SK-N-DZ (cell line): ENCODE measurements at places on chromosomes 13 and 19.

DNA sequence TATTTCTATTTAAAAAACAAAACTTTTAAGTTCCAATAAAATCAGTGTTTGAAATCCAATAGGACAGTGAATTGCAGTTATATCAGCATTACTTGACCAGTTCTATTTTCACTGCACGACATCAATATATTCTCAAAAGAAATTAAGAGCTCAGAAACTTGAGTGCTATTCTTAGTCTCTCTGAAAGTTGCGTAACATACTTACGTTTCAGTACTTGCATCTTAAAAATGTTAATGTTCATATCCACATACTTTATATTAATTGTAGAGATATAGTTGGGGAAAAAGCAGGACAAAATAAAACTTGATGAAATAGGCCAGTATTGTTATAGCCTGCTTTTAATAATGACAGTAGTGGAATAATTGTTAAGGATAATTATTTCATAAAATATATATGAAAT, 720.5 kb upstream of the PCDH9 start:
- DNase-seq, result no peak

GRCh38 chr13:75135325-75135825, 346.6 kb downstream of the TBC1D4 start:
- no peak for DNase-seq

- DNase-seq, result no peak
Measured at GRCh38 chr19:2636897-2637683, 65.4 kb downstream of the GNG7 start.

DNA sequence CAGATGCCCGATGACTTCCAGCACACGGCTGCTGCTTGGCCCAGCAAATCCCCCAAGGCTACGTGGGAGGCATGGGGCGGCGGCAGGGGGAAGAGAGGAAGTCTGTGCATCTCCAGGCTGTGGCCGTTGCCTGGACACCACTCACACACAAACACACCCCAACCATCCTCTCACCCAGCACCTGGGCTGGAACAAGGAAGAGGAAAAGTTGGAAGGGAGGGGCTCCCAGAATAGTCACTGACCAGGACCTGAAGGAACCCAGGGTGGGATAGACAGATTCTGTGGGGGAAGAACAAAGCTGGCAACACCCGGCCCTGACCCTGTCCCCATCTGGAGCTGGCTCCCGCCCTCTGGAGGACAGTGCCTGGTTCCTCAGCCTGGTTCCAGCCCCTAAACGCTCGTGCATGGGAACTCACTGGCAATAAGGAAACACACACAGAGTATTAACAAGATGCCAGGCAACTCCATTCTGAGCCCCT, 11.2 kb downstream of the PPP6R1 start:
- no peak for DNase-seq

DNA sequence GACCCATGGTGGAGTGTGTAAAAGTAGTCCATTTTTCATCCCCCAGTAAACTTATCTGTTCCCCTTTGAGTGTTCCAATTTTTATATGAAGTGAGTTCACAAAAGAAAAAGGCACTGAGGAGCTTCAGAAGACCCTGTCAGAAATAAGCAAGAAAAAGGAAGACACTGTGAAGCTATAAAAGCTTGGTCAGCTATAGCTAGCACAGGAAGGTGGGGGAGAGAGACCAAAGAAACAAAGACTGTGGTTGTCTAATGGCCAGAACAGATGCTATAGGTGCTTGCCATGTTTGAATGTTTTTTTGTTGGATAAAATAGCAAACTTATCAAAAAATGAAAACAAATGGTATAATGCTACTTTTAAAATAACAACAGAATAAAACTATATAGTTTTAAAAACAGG, 46.5 kb downstream of the RCBTB2 start:
- no peak for DNase-seq

- no peak for DNase-seq
Measured at GRCh38 chr19:1488282-1488601, 1.9 kb downstream of the PCSK4 start.

GRCh38 chr19:49691243-49692146, 579 bp downstream of the CPT1C start:
- DNase-seq, result peak; percentile 73

- DNase-seq, result no peak
Measured at GRCh38 chr13:43238341-43239083, 215.1 kb downstream of the DNAJC15 start.

DNA sequence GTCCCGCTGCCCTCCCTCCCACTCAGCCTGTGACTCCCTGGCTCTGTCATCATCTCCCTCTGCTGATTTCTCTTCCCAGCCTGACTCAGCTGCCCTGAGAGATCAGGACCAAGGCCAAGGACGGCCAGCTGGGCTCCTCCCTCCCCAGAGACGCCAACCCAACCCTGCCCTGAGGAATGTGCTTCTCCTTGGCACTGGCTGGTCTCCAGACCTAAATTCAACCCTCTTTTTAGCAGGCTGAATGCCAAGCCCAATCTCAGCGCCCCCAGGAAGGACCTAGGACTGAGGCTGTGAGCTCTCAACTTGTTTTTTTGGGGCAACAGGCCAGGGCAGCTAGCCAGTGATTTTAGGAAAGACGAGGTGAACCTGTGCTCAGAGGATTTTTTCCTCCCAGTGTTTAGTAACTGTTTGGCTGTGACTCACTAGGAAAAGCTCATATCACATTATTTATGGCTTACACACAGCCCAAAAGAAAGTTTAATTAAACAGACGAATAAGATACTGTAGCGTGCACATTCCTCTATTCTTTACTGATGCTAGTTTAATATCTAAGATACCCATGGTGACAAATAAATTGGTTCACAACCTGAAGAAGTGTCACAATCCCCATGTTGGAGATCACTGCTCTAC, 7.4 kb upstream of the IGFL1 start:
- DNase-seq, result no peak

GRCh38 chr13:27406178-27406939, 18.1 kb upstream of the GTF3A start:
- peak; percentile 21 for DNase-seq

- DNase-seq, result peak; percentile 55
Measured at GRCh38 chr19:38831142-38831605, 420 bp downstream of the ECH1 start.

- no peak for DNase-seq
Measured at GRCh38 chr19:3536429-3537100, 2.4 kb upstream of the TEKTIP1 start.

- no peak for DNase-seq
Measured at GRCh38 chr13:24148414-24149235, 11.9 kb upstream of the SPATA13 start.

DNA sequence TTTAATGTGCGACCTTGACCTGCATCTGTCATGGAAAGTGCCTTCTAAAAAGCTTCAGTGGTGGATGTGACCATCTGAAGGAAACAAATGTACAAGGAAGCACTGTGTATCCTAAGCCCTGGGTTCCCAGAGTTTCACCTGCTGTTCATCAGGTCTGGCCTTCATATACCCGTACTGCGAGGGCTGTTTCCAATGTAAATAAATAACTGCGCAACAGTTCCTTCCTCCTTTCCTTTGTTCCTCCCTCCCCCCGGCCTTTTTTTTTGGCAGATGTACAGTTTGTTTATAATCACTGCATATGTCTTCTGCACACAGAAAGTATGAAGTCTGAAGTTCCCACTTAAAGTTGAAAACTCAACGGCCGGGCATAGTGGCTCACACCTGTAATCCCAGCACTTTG, 5.2 kb downstream of the FAAP24 start:
- DNase-seq, result no peak

GRCh38 chr13:20465218-20465879, 60.3 kb downstream of the CRYL1 start:
- no peak for DNase-seq

- DNase-seq, result no peak
Measured at GRCh38 chr13:91400063-91400399, 1.6 kb downstream of the GPC5 start.

GRCh38 chr13:110557610-110558305, 3.8 kb downstream of the RAB20 start:
- DNase-seq, result no peak

DNA sequence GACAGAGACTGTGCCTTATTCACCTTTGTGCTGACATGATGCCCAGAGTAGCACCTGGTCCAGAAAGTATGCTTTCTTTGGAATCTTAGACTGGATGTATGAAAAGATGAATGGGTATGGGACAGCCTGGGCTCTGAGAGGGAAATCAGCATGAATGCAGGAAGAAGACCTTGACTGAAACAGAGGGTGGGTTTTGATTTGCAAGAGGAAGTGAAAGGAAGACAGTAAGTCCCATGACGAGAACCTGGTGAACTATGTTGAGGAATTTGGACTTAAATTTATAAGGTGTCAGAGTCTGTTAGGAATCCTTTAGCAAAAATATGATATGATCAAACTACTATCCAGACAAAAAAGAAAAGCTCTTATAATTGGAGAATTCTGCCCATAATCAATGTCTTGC, 301.9 kb downstream of the SPRY2 start:
- no peak for DNase-seq

DNA sequence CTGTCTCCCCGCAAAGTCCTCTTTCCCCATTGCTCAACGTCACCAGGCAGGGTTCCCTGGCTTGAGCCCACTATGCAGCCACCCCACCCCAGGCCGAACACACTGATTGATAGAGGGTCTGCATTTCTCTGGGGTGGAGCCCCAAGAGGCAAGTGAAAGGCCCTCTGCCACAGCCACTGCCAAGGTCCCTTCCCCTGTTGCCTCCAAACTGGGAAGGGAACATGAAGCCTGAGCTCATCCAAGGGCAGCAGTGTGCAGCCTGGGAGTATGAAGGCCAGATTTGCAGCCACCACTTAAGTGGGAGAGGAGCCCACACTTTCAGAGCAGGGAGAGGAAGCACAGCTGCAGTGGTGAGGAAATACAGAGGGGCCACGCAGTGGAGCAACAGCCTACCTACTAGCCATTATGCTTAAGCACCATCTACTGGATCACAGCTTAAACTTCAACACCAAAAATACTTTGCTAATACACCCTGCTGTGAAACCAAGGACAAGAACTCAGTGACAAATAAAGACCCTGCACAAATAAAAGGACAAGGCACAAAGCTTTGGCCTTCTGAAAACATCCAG, 48.6 kb downstream of the UBL3 start:
- DNase-seq, result no peak

GRCh38 chr13:95485518-95486144, 66.9 kb upstream of the CLDN10 start:
- DNase-seq, result no peak

DNA sequence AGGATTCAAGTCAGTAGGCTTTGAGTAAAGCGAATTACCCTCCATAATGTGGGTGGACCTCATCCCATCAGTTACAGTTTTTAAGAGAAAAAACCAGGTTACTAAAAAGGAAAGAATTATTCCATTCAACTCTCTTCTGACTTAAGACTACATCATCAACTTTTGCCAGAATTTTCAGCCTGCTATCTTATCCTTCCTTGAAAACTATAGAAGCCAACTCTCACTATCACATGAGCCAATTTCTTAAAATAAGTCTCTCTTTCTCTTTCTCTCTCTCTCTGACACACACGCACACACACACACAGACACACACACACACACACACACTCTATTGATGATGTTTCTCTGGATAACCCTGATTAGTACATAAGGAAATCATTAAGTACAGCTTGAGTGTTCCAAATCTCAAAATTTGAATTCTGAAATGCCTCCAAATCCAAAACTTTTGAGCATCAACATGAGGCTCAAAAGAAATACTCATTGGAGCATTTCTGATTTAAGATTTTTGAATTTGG, 217.0 kb upstream of the PRR20A start:
- DNase-seq, result no peak

GRCh38 chr13:80558074-80558473, 217.1 kb upstream of the SPRY2 start:
- no peak for DNase-seq

- no peak for DNase-seq
Measured at GRCh38 chr19:3508771-3509535, 2.8 kb downstream of the FZR1 start.

GRCh38 chr19:50512112-50512998, 1.4 kb downstream of the ASPDH start:
- DNase-seq, result no peak

DNA sequence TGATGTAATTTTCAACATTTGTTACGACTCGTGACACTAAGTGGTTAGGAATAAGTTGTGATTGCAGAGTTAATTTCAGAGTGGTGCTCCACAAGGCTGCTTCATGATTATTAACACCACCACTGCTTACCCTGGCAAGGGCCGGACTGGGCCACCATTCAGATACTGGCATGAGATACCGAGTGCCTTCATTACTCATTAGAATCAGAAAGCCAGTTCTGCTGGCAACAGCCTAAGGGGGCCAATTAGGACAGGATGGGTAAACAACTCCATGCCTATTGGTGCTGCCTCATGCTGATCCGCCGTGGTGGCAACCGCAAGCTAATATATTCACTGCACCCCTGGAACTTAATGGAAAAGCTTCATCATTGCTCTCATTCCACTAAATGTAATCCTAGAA, 575.1 kb downstream of the EFNB2 start:
- no peak for DNase-seq

DNA sequence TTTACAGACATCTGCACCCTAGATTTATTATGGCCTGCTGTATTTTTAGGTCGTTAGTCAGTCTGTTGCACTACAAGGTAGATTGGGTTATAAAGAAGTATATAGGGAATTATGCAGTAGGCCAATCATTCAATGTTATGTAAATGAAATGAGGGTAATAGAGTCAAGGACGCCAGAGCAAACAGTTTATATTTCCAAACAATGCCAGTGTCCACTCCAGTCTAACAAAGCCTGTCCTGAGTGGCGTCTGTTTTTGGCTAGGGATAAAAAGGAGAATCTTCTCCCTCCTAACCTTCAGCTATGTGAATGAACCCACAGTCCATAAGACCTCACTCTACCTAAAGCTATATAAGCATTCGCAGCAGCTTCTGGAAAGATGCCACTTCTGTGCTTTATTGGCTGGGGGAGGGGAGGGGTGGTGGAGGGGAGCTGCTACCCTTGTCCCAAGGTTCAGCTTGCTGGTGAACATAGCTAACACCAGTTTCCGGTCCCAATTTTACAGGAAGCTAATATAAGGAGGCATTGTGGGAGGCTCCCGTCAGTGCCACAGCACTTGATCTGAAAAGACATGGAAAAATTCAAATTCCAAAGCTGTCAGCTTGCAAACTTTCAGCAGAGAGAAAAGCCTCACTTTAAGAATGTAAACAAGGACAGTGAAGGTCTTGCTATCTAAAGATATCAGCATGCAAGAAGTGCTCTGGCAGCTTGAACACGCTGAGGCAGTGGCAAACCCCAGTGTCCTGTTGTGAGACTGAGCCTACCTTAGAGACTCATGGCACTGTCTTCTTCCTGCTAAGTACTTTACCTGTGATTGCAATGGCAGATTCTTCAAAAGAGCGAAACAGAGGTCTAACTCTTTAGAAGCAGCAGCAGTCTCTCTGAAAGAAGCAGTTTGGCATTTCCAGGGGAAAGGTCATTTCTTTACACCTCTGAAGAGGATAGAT, 369.9 kb downstream of the PCDH9 start:
- no peak for DNase-seq

- DNase-seq, result no peak
Measured at GRCh38 chr13:50539791-50540530, 303.5 kb downstream of the DLEU7 start.

- peak; percentile 18 for DNase-seq
Measured at GRCh38 chr19:42606660-42607351, 12.1 kb upstream of the CEACAM8 start.

GRCh38 chr13:85525411-85525810, 273.8 kb downstream of the SLITRK6 start:
- DNase-seq, result no peak
